ENCODE measurements at places on chromosomes 2 and 18.

DNA sequence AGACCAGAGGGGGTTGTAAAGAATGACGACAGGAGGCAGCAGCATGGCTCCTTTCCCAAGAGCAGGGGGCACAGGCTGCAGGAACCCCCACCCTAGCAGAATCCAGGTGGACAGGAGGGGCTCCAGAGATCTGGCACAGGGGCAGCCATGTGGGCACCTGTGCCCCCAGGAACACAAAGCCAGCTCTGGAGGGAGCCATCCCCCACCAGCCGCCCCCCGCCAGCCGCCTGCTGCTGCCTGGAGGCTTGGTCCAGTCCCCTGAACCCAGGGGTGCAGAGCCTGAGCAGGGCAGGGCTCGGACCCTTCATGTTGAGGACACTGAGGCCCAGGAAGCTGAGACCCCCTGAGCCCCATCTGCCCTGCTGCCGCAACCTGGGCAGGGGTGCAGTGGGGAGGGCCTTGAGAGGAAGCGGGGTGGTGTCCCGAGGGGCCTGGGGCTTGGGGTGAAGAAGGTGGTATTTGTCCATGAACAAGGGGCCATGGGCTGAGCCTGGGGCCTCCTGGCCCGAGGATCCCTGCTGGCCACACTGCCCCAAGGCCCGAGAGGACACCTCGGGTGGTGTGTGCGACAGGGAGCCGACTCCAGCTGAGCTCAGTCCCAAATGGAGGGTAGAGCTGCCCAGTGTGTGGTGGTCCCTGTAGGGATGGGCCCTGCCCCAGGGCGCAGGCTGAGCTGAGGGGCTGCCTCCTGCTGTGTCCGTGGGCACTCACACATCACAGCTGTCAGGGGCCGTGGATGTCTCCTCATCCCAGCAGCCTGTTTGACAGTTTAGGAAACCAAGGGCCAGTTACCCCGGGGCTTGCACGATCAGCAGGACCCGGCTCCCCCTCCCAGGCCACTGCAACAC lies 39.8 kb upstream of the SNED1 start:
- DNase-seq: no peak

- no peak for DNase-seq
Observed at GRCh38 chr18:7982216-7982615, 415.1 kb downstream of the PTPRM start.

GRCh38 chr2:71923887-71924533 lies 223.7 kb downstream of the CYP26B1 start:
- peak; percentile 62 for DNase-seq

DNA sequence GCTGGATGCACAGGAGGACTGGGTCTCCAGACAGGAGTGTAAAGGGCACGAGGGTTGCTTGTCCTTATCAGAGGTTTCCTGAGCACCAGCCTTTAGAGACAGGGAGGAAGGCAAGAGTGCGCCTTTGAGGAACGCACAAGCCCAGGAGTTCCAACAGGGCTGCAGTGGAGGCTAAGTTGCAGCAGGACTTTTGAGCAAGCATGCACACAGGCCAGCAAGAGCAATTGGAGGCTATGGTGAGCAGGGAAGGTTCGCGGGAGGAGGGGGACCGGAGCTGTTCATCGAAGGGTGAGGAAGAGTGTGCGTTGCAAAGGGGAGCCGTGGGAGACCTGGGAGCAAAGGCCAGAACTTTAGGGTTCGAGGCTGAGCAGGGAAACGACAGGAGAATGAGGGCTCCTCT lies 2.2 kb upstream of the ATOH8 start:
- no peak for DNase-seq

- DNase-seq: no peak
Observed at GRCh38 chr2:206232287-206233035, 42.0 kb upstream of the ZDBF2 start.

DNA sequence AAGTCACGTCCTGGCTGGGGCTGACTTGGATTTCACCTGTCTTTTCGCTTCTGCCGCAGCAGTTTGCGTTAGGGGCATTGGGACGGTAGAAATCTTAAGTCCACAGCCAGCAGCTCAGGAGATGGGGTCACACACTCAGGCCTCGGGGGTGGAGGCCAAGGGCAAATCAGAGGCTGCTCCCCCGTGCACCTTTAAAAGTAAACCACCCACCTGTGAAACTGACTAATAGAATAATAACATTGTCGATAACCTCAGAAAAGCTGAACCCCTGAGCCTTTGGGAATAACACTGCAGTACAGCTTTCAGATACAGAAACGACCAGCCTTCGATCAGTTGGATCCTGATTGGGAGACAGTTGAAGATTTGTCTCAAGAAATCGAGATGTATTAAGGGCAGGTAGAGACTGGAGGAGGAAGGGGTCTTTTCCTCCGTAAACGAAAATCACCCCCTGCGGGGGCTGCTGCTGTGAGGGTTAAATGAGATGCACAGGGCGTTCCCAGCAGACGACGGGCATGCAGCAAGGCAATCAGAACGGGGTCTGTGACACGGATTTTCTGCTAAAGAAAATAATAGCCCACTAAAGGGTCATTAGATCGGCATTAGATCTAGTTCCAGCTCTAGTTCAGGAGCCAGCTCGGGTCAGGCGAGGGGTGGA lies 16.4 kb upstream of the NFATC1 start:
- DNase-seq: no peak

DNA sequence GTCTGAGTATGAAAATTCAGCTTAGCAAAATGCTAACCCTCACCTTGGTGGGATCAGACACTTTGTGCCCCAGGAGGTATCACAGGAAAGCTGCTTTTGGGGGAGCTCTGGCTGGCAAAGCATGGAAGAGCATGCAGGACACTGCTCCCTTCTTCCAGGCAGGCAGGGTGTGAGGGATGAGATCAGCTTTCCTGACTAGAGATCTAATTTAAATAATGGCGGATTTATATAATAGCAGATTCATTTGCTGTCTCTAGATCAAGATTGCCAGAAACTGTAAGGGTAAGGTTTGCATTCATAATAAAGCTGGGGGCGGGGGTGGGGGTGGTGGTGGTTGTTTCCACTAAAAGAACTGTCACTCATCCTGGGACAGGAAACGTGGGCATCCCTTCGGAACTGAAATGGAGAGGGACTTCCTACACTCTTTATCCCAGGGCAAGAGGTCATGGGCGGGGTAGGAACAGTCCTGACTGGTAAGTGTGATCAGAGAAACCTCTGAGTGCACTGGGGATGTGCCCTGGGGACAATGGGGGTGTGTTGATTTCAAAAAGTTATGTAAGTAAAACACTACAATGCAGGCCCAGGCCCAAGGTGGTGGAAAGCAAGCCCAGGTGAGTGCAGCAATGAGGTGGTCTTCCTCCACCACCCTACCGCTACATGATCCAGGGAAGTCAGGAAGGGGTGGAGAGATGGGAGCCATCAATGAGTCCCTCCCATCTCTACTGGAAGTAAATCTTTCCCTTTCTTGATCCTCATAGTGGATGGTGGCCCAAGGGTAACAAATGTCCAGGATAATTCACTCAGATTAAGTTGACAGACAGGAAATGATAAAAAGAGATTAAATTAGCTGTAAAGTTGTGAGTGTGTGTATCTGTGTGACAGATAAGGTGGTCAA lies 171.4 kb upstream of the SERPINE2 start:
- DNase-seq: no peak

GRCh38 chr18:76306685-76307292 lies 188.3 kb downstream of the ZNF516 start:
- DNase-seq: no peak

- DNase-seq: no peak
Observed at GRCh38 chr2:182103526-182103925, 117.9 kb downstream of the PPP1R1C start.

- no peak for DNase-seq
Observed at GRCh38 chr2:203612246-203612645, 77.1 kb upstream of the RAPH1 start.

DNA sequence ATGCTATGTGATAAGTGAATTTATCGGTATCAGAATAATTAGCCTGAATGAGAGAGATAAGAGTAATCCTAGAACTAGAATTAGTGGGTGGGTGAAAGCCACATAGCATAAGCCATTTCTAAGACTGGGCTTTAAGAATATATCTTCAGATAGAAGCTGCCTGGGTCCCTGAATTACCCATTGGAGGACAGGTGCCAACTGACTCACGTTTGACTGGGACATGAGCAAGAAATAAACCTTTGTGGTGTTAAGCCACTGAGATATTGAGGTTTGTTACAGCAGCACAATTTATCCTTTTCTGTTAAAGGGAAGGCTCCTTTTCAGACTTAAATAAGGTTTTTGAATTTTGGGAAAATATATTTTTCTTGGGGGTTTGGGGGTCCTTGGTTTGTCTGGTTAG lies 95.9 kb downstream of the POLE4 start:
- peak; percentile 58 for DNase-seq

DNA sequence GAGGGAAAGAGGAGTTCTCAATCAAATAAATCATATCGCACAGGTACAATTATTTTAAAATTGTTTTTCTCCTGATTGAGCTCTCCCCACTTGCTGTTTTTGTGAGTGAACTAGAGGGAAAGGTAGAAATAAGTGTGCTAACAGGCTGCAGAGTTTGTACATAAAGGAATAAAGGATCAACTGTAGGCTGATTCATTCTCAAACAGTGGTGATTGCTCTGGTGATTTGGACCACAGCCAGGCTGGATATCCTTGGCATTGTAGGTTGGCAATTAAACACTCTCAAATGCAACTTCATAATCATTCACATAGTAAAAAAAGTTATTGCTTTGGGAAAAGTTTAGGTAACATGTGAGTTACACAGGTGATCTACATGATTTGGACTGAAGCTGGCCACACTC lies 29.8 kb downstream of the LRP1B start:
- DNase-seq: no peak

GRCh38 chr18:40606996-40607395 lies 1348.0 kb upstream of the PIK3C3 start:
- no peak for DNase-seq

DNA sequence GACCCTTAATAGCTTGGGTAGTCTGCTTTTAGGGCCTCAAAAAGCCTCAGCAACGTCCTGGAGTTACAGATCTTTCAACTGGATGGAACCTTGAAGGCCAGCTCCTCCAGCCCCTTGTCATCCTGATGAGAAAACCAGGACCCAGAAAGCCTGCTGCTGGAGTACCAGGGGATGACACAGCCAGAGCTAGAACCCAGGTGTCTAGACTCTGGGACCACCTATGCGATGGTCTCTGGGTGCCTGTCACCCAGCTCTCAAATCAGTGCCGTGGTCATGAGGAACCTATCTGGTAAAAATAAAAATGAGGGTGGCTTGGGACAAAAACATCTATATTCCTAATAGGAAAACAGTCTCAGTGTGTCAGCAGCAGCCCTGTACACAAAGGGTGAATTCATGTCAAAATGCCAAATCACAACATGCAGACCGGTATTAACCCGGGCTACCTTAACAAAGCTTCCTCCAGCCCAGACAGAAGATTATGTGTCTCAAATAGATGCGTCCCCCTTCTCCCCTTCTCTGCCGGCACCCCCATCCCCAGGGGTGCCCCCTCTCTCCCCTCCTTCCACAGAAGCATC lies 28.5 kb downstream of the SMAD7 start:
- DNase-seq: no peak

DNA sequence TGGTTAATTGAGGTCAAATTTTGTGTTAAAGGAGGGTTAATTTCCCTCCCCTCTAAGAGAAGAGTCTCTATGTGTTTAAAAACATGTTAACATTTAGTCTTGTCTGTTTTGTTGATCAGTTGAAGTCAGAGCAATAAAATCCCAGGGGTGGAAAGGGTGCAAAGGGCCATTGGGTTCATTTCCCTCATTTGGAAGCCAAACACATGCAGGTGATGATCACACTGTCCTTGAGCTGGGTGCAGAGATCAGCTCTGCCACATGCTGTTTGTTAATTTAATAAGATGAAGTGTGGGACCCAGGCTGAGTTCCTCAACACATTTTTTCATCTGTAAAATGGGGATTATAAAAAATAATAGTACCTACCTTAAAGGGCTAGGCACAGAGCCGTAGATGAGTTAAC lies 260.9 kb downstream of the LPIN1 start:
- no peak for DNase-seq

DNA sequence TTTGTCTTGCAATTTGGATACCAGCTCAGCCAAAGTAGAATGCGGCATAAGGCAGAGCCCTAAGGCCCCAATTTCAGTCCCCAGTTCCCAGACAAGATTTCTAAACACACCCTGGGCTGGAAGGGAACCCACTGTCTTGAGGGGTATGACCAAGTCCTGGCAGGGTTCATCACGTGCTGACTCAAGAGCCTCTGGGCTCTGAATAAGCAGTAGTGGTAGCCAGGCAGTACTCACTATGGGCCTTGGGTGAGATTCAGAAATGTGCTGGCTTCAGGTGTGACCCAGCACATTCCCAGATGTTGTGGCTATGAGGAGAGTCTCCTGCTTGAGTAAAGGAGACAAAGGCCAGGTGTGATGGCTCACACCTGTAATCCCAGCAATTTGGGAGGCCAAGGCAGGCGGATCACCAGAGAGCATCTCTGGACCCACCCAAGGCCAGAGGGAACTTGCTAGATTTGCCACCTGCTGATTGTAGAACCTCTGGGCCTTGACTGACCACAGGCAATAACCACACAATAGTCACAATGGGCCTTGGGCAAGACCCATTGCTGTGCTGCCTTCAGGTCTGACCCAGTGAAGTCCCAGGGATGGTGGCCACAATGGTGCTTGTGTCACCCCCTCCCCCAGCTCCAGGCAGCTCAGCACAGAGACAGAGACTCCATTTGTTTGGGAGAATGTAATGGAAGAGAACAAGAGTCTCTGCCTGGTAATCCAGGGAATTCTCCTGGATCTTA lies 74.9 kb downstream of the ATL2 start:
- DNase-seq: no peak

DNA sequence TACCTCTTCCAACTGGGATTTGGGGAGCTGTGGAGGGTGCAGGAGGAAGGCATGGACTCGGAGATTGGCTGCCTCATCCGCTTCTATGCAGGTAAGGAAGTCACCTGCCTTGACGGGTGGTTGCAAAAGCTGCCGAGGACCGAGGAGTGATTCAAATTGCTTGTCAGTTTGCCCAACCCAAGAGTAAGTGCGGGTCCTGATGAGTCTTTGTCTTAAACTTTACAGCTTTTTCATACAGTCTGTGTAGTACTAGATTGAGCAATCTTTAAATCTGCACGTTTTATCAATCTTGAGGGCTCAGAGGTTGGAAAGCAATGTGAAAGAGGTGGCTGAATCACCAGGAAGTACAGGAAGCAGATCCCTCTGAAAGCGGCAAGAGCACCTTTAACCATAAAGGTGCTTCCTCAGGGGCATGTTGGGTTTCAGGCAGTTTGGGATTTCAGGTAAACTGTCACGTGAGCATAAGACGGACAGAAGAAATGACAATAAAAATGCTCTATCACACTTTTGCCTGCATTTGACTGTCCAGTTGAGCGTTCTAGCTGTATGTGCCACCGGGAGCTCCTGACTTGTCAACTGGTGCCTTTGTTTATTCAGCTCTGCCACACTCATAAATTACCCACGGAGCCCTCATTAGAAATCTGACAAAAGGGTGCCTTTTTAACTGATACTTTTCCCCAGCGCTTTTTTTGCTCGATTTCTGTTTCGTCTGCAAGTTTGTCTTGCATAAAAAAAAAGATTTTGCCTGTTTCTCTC lies 2.0 kb downstream of the PHLPP1 start:
- peak; percentile 50 for DNase-seq

GRCh38 chr18:73677450-73677849 lies 470.2 kb downstream of the FBXO15 start:
- DNase-seq: no peak

DNA sequence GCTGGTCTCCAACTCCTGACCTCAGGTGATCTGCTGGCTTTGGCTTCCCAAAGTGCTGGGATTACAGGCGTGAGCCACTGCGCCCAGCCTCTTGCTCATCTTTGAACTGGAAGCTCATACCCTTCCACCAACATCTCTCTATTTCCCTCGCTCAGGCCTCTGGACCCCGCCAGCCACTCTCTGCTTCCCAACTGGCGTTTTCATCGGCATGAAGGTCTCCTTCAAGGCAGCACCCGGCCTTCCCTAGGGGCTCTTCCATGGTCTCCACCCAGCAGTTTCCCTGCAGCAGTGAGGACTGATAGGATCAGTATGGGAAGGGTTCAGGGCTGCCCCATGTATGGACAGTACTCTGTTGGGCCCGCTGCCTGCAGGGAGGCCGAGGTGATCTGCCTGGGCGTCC lies 65.8 kb upstream of the HS6ST1 start:
- no peak for DNase-seq
